ENCODE measurements at places on chromosomes 3 and 15. TPM values are rescaled to one million over a fixed set of nuclear protein-coding genes. Genes with fewer than 3 reads are reported as not detected.

The CALML4 gene
- total RNA-seq, result 2.3 TPM

The GLDN gene
- total RNA-seq, result not detected

The ISL2 gene
- total RNA-seq, result not detected

The PIGZ gene
- 5.2 TPM for total RNA-seq

The CKMT1A gene
- total RNA-seq, result 11.4 TPM

The KY gene
- total RNA-seq, result not detected

DNA sequence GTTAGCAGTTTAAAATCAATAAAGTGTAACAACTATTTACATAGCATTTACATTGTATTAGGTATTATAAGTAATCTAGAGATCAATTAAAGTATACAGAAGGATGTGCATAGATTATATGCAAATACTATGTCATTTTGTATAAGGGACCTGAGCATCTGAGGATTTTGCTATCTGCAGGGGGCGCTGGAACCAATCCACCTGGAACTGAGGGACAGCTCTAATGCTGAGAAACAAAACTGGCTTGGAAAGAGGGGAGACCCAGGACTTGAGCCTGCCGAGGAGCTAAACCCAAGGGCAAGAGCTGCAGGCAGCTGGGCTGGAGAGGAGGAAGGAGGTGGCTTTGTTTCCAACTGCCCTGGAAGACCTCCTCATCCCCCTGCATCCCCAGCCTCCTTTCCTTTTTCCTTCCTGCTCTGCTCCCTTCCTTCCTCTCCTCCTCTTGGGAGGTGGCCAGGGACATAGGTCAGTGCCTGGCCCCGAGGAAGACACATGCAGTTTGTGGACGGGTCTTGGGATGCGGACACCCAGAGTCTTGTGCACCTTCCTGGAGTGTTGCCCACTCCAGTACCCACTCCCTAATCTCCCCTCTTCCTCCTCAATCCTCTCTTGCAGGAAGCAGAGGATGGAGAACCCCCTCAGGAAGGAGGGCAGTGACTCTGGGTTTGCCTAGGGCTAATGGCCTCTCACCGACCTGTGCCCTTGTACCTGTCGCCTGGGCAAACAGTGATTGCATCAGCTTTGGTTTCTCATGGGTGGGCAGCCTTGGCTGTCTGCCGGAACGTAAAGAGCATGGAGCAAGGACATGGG lies 825 bp upstream of the RTP3 start:
- no peaks in the 10 kb centered on the region for H3K36me3 ChIP-seq
- no peak overlapping the region for H3K4me3 ChIP-seq
- peak; percentile 43 for DNase-seq
- H3K27ac ChIP-seq, result no peak overlapping the region
- no peaks in the 10 kb centered on the region for H3K27me3 ChIP-seq

GRCh38 chr3:132784502-132785025 lies 62.4 kb upstream of the NPHP3 start:
- H3K27me3 ChIP-seq, result no peaks in the 10 kb centered on the region
- peaks cover 33% of the 10 kb centered on the region for H3K4me1 ChIP-seq
- no peak overlapping the region for H3K27ac ChIP-seq
- H3K4me3 ChIP-seq, result no peak overlapping the region
- no peaks in the 10 kb centered on the region for H3K36me3 ChIP-seq
- no peak for DNase-seq

- H3K27ac ChIP-seq, result no peak overlapping the region
- no peaks in the 10 kb centered on the region for H3K4me1 ChIP-seq
- no peaks in the 10 kb centered on the region for H3K27me3 ChIP-seq
- no peak overlapping the region for H3K4me3 ChIP-seq
Observed at GRCh38 chr15:89898614-89899294, 5.0 kb upstream of the AP3S2 start.

GRCh38 chr3:37872413-37873160 lies 10.9 kb downstream of the CTDSPL start:
- H3K4me1 ChIP-seq, result peaks cover 20% of the 10 kb centered on the region
- H3K27ac ChIP-seq, result peak overlapping the region; percentile 32
- no peak overlapping the region for H3K4me3 ChIP-seq
- H3K27me3 ChIP-seq, result no peaks in the 10 kb centered on the region

DNA sequence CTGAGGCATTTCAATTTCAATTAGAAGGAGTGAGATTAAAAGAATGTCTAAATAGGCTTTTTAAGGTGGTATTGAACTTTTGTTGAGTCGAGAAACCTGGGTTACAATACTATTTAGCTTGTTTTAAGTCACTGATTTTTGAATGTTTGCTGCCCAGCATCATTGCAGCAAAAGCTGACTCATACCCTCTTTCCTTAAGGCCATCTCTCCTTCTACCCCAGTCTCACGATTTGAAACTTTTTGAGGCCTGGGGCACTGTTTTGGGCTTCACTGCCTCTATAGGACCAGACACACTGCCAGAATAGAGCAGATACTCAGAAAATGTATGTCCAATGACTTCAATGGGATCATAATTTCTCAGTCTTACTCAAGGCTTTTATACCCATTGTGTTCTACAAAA lies 319.6 kb upstream of the TGFBR2 start:
- DNase-seq, result peak; percentile 52
- H3K36me3 ChIP-seq, result peaks cover 5% of the 10 kb centered on the region
- peak overlapping the region; percentile 69 for H3K27ac ChIP-seq
- H3K4me3 ChIP-seq, result peak overlapping the region; percentile 26

DNA sequence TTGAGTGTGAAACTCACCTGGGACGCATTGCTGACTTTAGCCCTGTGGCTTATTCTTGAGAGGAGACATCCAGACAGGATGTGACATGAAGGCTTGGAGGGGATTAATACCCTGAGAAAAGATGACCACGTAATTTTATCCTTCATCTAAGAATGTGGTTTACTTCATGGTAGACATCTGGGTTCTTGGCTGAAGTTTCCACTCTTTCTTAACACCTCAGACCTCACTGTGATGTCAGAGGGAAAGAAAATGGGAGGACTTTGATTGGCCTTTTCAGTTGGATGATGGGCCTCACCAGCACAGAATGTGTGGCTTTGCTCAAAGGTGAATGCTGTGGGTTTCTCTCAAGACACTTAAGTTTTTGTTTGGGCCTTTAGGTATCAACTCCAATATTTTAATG lies 16.5 kb downstream of the GORASP1 start:
- H3K4me1 ChIP-seq, result no peaks in the 10 kb centered on the region
- no peaks in the 10 kb centered on the region for H3K27me3 ChIP-seq
- peaks cover 87% of the 10 kb centered on the region for H3K36me3 ChIP-seq
- no peak overlapping the region for H3K4me3 ChIP-seq

- no peak for DNase-seq
- H3K4me1 ChIP-seq, result peaks cover 8% of the 10 kb centered on the region
- no peak overlapping the region for H3K4me3 ChIP-seq
- H3K36me3 ChIP-seq, result peaks cover 6% of the 10 kb centered on the region
- no peaks in the 10 kb centered on the region for H3K27me3 ChIP-seq
- H3K27ac ChIP-seq, result no peak overlapping the region
Observed at GRCh38 chr3:177882124-177882648, 654.0 kb upstream of the KCNMB2 start.

DNA sequence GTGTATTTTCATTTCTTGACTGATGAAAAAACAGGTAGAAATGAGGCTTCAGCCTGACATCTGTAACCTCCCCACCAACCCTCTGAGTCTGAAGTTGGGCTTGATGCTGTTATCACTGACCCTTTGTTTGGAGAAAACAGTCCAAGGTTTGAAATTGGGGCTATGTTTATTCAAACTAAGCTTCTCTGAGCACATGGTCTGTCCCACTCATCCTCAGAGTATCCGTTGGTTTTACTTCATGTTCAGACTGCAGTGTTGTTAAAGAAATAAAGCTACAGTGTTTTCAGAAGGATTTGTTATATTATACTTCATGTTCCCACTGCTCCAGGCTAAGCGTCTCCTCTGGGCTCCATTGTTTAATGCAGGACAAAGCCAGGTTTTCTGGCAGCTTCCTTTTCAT lies 6.0 kb downstream of the MAPKBP1 start:
- peaks cover 19% of the 10 kb centered on the region for H3K36me3 ChIP-seq
- H3K4me1 ChIP-seq, result peaks cover 48% of the 10 kb centered on the region
- no peak for DNase-seq
- H3K27ac ChIP-seq, result peak overlapping the region; percentile 74

DNA sequence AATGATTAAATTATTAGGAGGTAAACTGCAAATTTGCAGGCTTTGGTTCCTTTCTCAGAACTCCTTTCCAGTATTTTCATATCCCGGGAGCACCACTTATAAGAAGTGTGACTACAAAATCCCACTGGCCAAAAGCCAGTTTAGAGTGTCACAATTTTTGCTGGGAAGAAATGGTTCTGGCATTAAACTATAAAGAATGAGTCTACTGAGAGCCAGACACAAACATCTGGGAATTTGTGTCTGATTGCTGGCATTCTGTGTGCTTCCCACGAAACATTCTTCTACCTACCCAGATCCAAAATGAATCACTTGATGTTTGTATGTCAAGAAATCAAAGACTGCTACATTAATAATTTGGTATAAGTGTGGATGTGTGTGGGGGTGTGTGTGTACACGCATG lies 82.8 kb downstream of the DUT start:
- H3K27ac ChIP-seq, result peak overlapping the region; percentile 19
- H3K27me3 ChIP-seq, result no peaks in the 10 kb centered on the region
- no peaks in the 10 kb centered on the region for H3K36me3 ChIP-seq
- no peak overlapping the region for H3K4me3 ChIP-seq
- peak; percentile 71 for DNase-seq
- peaks cover 12% of the 10 kb centered on the region for H3K4me1 ChIP-seq

DNA sequence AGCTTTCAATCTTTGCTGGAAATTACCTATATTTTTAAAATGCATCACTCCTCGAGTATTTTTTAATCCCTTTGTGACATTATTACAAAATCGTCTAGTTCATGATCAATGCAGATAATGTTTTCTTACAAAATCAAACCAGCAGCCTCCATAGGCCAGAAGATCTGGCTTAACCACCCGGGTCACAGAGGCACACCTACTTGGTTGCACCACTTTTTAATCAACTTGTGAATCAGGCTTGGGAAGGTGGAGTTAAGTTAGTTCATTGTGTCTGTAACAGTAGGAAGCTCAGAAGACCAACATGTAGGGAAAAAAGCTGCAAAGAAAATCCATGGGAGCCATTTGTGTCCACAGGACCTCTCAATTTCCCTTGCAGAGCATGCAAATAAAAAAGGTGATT lies 148.0 kb downstream of the TP63 start:
- H3K27me3 ChIP-seq, result no peaks in the 10 kb centered on the region
- DNase-seq, result no peak
- H3K4me1 ChIP-seq, result peaks cover 13% of the 10 kb centered on the region
- no peak overlapping the region for H3K4me3 ChIP-seq
- no peak overlapping the region for H3K27ac ChIP-seq

GRCh38 chr3:142215106-142215505 lies 10.3 kb downstream of the GK5 start:
- no peak overlapping the region for H3K4me3 ChIP-seq
- H3K27ac ChIP-seq, result peak overlapping the region; percentile 75
- H3K36me3 ChIP-seq, result peaks cover 61% of the 10 kb centered on the region
- no peaks in the 10 kb centered on the region for H3K27me3 ChIP-seq
- DNase-seq, result no peak

- no peaks in the 10 kb centered on the region for H3K36me3 ChIP-seq
- H3K4me1 ChIP-seq, result no peaks in the 10 kb centered on the region
- H3K27ac ChIP-seq, result no peak overlapping the region
- DNase-seq, result no peak
- H3K4me3 ChIP-seq, result no peak overlapping the region
Observed at GRCh38 chr3:102036017-102036416, 186.7 kb downstream of the NFKBIZ start.
